AG10803 (cell line): ENCODE measurements at places on chromosomes 2 and 18.

GRCh38 chr18:34592961-34593382 lies 117.1 kb upstream of the DTNA start:
- peak; percentile 51 for DNase-seq

DNA sequence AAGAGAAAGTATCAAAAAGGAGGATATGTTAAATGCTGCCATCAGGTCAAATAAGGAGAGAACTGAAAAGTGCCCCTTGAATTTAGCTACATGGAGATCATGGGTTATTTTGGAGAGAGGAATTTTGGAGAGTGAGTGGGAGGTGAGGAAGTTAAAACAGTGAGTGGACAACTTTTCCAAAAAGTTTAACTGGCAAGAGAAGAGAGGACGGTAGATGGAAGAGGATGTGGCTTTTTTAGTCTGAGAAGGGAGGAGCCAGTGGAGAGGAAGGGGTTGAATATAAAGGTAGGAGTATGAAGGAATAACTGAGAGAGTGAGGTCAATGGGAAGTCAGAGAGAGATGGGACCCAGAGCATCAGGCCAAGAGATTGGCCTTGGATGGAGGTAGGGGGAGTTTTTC lies 62.5 kb upstream of the NFE2L2 start:
- DNase-seq = no peak

GRCh38 chr18:52000435-52000834 lies 339.6 kb upstream of the DCC start:
- no peak for DNase-seq

DNA sequence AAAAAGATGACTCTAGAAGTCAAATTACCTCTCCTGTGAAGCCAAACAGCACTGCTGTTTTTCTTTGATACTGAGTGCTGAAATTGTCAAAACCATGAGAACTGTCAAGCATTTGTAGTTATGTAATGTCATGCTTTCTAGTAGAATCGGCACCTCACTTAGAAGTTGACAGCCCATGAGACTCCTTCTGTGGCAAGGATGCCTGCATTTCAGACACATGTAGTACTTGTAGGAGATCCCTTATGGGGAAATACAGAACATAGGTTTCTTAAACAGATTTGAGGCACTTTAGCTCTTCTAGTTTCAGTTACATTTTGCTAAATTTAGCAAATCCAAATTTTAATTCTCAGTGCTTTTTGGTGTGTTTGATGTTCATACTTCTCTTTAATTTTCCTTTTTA lies 15.7 kb downstream of the ZNF407 start:
- no peak for DNase-seq

GRCh38 chr18:76750917-76751890 lies 71.2 kb upstream of the ZNF236 start:
- DNase-seq = no peak

- peak; percentile 46 for DNase-seq
Observed at GRCh38 chr2:174344716-174345461, 10.1 kb downstream of the SP9 start.

DNA sequence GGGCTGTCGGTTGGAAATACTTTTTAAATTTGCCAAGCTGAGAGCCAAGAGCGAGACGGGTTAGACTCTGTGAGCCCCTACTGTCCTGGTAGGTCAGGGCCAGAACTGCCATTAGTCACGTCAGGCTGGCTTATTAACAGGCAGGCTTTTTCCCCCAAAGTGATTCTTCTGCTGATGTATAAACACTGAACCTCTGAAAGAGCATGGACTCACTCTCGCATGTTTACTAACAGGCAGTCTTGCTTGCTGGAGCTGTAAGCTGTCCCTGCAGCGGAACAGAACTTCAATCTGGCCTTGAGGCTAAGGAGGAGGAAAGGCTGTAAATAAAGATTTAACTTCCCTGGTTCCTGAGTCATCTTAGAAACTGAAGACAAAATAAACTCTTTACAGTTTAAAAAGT lies 288.4 kb downstream of the PIEZO2 start:
- no peak for DNase-seq

DNA sequence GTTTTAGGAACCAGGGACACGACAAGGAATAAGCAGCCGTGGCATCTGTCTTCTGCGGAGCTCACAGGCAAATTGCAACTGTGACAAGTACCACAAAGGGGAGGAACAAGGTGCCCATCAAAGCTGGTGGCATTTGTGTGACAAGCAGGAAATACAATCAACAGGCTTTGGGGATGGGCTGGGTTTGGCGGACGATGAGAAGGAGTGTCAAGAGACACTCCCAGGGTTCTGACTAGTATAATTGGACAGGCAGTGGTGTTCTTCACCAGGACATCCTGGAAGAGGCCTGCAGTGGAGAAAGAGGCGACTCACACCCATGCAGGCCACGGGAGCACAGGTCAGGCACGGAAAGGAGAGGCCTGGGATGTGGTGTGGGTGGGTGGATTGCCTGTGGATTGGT lies 14.2 kb upstream of the SPATA3 start:
- no peak for DNase-seq
